B cell (primary cell): ENCODE measurements at places on chromosomes 6 and 20. TPM values are rescaled to one million over a fixed set of nuclear protein-coding genes. Genes with fewer than 3 reads are reported as not detected.

MOG gene
- polyA plus RNA-seq: not detected in 2 replicates

- no peaks in the 10 kb centered on the region for H3K36me3 ChIP-seq
- H3K27me3 ChIP-seq: no peaks in the 10 kb centered on the region
- DNase-seq: no peak
- peaks cover 32% of the 10 kb centered on the region for H3K4me1 ChIP-seq
- H3K27ac ChIP-seq: no peak overlapping the region
Measured at GRCh38 chr6:130959951-130960350, 103.1 kb downstream of the EPB41L2 start.

GRCh38 chr20:55761100-55761499 is 244.2 kb downstream of the CBLN4 start:
- no peak for DNase-seq
- H3K4me3 ChIP-seq: no peak overlapping the region
- H3K4me1 ChIP-seq: no peaks in the 10 kb centered on the region
- H3K27me3 ChIP-seq: no peaks in the 10 kb centered on the region
- H3K36me3 ChIP-seq: no peaks in the 10 kb centered on the region

- no peaks in the 10 kb centered on the region for H3K4me1 ChIP-seq
- H3K36me3 ChIP-seq: peaks cover 3% of the 10 kb centered on the region
- no peaks in the 10 kb centered on the region for H3K27me3 ChIP-seq
- no peak for DNase-seq
- H3K27ac ChIP-seq: no peak overlapping the region
- H3K4me3 ChIP-seq: no peak overlapping the region
Measured at GRCh38 chr20:64024141-64024990, 11.6 kb upstream of the C20orf204 start.

DNA sequence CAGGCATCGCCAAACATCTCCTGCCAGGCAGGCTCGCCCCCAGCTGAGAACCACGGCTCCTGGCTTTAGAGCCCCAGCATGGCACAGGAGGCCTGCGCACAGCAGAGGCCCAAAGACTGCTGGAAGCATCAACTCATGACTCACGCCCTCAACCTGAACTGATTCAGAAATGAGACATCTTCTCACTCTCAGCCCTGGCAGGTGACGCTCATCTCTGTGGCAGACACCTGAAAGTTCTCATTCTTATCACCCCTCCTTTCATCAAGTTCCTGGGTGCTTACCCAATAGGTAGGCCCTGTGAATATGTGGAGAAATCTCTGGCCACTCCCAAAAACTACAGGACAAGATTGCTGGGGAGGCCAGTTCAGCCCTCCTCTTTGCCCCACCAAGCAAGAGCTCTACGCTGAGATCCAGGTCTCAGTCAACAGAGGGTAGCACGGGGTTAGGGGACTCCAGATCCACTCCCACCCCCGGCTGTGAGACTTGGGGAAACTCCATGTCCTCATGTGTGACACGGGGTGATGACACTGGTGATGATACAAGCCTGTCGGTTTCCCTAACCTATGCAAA is 11.3 kb downstream of the NFATC2 start:
- H3K36me3 ChIP-seq: no peaks in the 10 kb centered on the region
- peak overlapping the region; percentile 14 for H3K27ac ChIP-seq
- DNase-seq: peak; percentile 54
- H3K27me3 ChIP-seq: no peaks in the 10 kb centered on the region
- peaks cover 56% of the 10 kb centered on the region for H3K4me1 ChIP-seq

DNA sequence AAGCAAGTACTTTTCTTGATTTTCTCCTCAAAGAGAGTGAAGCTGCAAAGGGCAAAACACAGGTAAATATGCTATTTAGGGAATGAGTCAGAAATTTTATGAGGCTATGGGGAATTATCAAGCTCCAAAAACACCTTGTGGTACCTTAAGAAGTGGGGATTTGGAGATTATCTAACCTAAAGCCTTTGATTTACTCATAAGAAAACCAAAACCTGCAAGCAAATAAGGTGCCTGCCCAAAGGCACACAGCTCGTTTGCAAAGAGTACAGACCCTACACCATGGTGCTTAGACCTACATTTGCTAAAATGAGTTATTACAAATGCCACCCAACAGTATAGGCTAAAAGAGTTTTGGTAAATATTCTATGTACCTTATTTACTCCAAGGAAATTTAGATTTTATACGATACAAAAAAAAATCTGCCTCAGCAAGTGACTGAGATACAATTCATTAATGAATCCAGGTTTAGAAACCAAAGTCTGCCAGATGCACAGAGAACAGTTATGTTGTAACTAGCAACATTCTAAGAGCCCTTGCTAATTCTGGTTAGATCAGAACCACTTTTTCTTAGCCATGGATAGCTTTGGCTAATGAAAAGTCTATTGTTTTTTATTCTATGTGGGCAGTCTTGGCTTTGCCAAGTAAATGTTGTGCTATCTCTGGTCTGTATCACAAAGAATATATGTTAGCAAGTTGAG is 101.5 kb downstream of the KHDC1L start:
- no peaks in the 10 kb centered on the region for H3K4me1 ChIP-seq
- no peaks in the 10 kb centered on the region for H3K36me3 ChIP-seq
- no peak overlapping the region for H3K27ac ChIP-seq
- H3K27me3 ChIP-seq: no peaks in the 10 kb centered on the region

- no peaks in the 10 kb centered on the region for H3K4me1 ChIP-seq
- no peaks in the 10 kb centered on the region for H3K36me3 ChIP-seq
- peaks cover 3% of the 10 kb centered on the region for H3K27me3 ChIP-seq
- H3K27ac ChIP-seq: no peak overlapping the region
- no peak overlapping the region for H3K4me3 ChIP-seq
- no peak for DNase-seq
Measured at GRCh38 chr20:52847029-52847660, 125.0 kb upstream of the TSHZ2 start.

GRCh38 chr6:3990692-3991491 is 88.0 kb downstream of the FAM217A start:
- H3K4me3 ChIP-seq: no peak overlapping the region
- no peaks in the 10 kb centered on the region for H3K27me3 ChIP-seq
- peaks cover 5% of the 10 kb centered on the region for H3K4me1 ChIP-seq
- no peaks in the 10 kb centered on the region for H3K36me3 ChIP-seq
- DNase-seq: peak; percentile 72
- no peak overlapping the region for H3K27ac ChIP-seq

- no peak overlapping the region for H3K4me3 ChIP-seq
- H3K27ac ChIP-seq: no peak overlapping the region
- H3K27me3 ChIP-seq: no peaks in the 10 kb centered on the region
Measured at GRCh38 chr6:104118274-104118673, 741.4 kb downstream of the HACE1 start.

RPRD1B gene
- polyA plus RNA-seq: 6.0 and 10.2 TPM in 2 replicates

PNPLA1 gene
- 0.10 TPM in 1 of 2 replicates, not detected in the other for polyA plus RNA-seq
